Hematopoietic multipotent progenitor cell treated with erythropoietin and hydrocortisone succinate and interleukin-3 and kit ligand, for 17 days (in vitro differentiated cells): ENCODE measurements at places on chromosomes 5 and 9.
A peak's percentile ranks its signal among the peaks of the same experiment; 100 is the strongest.

- DNase-seq = no peak
These were observed 75.6 kb upstream of the SNCAIP start for GRCh38 chr5:122236270-122237040.

- no peak for DNase-seq
These were observed 14.2 kb upstream of the CAST start for GRCh38 chr5:96648023-96648422.

DNA sequence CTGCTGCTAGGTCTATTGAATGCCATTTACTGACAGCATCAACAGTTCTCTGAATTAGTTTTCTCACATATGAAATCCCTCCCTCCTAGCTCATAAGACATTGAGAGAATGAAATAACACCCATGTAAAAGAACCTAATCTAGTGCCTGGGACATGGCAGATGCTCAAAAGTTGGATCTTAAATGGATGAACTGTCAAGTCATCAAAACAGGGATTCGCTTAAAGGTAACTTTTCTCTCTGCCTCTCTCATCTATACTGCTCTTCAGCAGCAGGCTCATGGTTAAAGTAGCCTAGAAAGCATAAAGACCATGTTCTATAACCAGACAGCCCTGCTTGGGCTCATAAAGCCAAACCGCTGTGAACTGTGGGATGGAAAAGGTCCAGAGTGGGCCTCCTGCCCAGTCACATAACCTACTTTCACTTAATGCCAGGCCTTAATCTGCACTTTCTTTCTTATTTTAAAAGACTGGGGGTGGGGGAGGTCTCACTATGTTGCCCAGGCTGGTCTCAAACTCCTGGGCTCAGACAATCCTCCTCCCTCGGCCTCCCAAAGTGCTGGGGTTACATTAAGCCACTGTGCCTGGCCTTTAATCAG, 3.7 kb downstream of the TMEM245 start:
- DNase-seq = peak; percentile 53

- DNase-seq = no peak
These were observed 290.1 kb upstream of the WWC1 start for GRCh38 chr5:168001318-168001717.

GRCh38 chr9:131417264-131418142, 23.6 kb downstream of the PRRC2B start:
- no peak for DNase-seq
